ENCODE measurements at places on chromosomes 5 and 9.

DNA sequence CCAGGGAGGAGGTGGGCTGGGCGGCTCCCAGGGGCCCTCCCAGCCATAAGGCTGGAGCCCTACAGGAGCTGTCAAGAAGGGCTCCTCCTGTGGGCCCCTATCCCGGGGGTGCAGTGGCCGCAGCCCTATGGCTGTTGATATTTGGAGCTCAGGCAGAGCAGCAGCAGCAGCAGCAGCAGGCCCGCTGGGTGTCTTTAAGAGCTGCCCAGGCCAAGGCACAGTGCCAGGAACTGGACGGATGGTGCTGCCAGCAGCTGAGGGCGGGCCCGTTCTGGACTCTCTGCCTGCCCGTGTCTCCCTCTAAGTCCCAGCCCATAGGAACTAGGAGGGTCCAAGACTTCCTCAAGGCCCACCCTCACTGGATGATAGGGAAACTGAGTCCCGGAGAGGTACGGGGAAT lies 3.6 kb downstream of the AK1 start:
- DNase-seq = no peak

DNA sequence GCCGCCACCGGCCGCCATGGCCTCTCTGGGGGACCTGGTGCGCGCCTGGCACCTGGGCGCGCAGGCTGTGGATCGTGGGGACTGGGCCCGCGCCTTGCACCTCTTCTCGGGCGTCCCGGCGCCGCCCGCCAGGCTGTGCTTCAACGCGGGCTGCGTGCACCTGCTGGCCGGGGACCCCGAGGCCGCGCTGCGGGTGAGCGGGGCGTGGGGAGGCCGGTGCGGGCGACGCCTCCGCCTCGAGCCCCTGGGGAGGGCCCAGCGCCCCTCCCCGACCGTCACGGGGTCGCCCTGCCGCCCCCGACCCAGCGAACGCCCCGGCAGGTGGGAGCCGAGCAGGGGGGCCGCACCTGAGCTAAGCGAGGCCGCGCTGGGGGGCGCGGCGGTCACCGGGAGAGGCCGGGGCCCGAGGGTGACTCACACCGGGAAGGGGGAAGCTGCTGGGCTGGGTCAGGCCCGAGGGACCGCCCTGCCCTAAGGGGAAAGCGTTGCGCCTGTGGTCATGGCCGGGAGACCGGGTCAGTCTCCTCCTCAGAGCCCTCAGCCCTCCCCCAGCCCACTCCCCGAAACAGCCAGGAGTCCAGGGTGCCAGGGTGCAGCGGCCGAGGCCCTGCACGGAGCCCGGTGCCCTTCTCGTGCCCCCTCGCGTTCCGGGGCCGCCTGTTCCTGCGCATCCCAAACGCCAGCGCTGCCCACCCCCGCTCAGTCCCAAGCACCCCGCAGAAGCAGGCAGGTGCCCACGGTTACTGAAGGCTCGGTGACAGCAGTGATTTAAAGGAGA lies 510 bp downstream of the NOXA1 start:
- no peak for DNase-seq

DNA sequence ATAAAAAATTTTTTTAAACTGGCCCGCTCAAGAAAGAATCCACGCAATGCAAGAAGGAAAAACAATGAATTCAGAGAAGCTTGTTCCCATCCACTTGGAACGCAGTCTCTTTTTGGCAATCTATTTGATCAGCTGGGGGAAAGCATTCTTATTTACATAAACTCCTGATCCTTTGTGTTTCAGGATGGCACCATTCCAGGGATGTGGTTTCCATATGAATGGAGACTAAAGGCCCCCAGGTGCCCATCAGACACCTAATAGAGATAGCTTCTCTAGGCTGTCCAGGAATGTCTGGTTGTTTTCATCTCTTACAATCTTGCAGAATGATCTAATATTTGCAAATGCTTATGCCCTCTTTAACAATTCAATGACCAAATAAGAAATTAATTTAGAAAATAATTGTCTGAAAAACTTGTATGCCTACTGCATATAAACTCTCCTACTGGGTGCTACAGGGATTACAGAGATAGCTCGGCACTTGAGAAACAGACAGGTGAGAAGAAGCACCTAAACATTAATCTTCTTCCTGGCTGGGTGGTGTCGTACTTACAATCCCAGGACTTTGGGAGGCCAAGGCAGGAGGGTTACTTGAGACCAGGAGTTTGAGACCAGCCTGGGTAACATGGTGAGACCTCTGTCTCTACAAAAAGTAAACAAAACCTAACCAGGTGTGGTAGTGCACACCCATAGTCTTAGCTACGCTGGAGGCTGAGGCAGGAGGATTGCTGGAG lies 3.0 kb upstream of the RASGRF2 start:
- DNase-seq = no peak

GRCh38 chr9:128120741-128121465 lies 6.6 kb downstream of the PTGES2 start:
- DNase-seq = no peak

GRCh38 chr9:133824106-133824801 lies 86.1 kb upstream of the SARDH start:
- no peak for DNase-seq
